Hepatocyte (in vitro differentiated cells): ENCODE measurements at places on chromosomes 5 and 9.

GRCh38 chr9:37935096-37935495 is 31.2 kb upstream of the SLC25A51 start:
- no peak for DNase-seq
- no peaks in the 10 kb centered on the region for H3K36me3 ChIP-seq
- H3K4me3 ChIP-seq, result no peak overlapping the region
- peaks cover 30% of the 10 kb centered on the region for H3K4me1 ChIP-seq

DNA sequence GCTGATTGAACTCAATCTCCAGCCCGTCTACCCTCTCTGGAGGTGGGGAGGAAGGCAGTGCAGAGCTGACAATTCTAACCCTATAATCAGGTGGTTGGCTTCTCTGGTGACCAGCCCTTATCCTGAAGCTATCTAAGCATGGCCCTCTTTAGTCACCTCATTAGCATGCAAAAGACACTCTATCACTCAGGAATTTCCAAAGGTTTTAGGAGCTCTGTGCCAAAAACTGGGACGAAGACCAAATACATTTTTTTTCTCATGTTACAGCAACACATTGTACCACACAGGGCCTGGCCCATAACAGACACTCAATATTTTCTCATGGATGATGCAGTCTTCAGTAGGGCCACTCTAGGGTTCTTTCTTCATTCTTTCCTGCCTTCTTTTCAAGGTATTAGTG is 118.8 kb upstream of the VLDLR start:
- H3K27me3 ChIP-seq, result no peaks in the 10 kb centered on the region
- no peak overlapping the region for H3K27ac ChIP-seq
- DNase-seq, result no peak
- no peaks in the 10 kb centered on the region for H3K4me1 ChIP-seq
- H3K4me3 ChIP-seq, result no peak overlapping the region

GRCh38 chr9:17578577-17578910 is 322 bp upstream of the SH3GL2 start:
- no peaks in the 10 kb centered on the region for H3K36me3 ChIP-seq
- H3K4me1 ChIP-seq, result no peaks in the 10 kb centered on the region
- DNase-seq, result no peak
- H3K27me3 ChIP-seq, result peaks cover 79% of the 10 kb centered on the region
- H3K27ac ChIP-seq, result no peak overlapping the region

GRCh38 chr9:82558855-82559630 is 503.9 kb downstream of the RASEF start:
- DNase-seq, result peak; percentile 42
- H3K27me3 ChIP-seq, result no peaks in the 10 kb centered on the region
- H3K27ac ChIP-seq, result peak overlapping the region; percentile 63
- H3K4me1 ChIP-seq, result peaks cover 28% of the 10 kb centered on the region
- H3K4me3 ChIP-seq, result no peak overlapping the region

DNA sequence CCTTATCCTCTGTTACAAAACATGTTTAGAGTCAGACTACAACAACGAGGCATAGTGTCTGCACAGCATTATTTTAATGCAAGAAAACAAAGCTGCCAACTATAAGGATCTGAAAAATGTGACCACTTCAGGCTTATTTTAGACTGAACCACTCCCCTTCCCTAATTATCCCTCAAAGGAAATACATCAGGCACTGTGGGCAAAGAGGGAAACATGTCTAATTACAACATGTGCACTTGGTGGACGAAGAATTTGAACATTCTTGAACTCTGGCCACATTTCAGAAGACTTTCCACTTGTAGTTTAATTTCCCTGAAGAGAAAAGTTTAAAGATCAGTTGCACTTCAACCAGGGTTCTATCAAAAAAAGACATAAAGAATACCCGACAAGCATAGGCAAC is 3.8 kb downstream of the MTMR12 start:
- DNase-seq, result no peak
- H3K4me3 ChIP-seq, result no peak overlapping the region
- peaks cover 10% of the 10 kb centered on the region for H3K4me1 ChIP-seq
- H3K36me3 ChIP-seq, result no peaks in the 10 kb centered on the region

DNA sequence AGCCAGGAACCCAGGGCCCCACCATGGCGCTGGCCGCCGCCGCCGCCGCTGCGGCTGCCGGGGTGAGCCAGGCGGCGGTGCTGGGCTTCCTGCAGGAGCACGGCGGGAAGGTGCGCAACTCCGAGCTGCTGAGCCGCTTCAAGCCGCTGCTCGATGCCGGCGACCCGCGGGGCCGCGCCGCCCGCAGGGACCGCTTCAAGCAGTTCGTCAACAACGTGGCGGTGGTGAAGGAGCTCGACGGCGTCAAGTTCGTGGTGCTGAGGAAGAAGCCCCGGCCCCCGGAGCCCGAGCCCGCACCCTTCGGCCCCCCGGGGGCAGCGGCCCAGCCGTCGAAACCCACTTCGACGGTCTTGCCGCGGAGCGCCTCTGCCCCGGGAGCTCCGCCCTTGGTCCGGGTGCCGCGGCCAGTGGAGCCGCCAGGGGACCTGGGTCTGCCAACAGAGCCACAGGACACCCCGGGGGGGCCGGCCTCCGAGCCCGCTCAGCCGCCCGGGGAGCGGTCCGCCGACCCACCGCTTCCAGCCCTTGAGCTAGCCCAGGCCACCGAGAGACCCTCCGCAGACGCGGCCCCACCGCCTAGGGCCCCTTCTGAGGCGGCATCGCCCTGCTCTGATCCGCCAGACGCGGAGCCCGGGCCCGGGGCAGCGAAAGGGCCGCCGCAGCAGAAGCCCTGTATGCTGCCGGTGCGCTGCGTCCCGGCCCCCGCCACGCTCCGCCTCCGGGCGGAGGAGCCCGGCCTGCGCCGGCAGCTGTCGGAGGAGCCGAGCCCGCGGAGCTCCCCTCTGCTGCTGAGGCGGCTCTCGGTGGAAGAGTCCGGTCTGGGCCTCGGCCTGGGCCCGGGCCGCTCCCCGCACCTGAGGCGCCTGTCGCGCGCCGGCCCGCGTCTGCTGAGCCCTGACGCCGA is 749 bp downstream of the SOWAHA start:
- peak; percentile 65 for DNase-seq
- H3K4me1 ChIP-seq, result peaks cover 20% of the 10 kb centered on the region
- peaks cover 17% of the 10 kb centered on the region for H3K27me3 ChIP-seq

DNA sequence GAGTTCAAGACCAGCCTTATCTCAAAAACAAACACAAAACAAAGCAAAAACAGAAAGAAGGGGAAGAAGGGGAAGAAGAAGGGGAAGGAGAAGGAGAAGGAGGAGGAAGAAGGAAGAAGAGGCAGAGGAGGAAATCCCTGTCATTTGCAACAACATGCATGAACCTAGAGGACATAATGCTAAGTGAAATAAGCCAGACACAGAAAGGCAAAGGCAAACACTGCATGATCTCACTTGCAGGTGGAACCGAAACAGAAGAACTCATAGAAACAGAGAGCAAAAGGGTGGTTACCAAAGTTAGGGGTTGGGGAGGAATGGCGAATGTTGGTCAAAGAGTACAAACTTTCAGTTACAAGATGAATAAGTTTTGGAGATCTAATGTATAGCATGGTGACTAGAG is 135.4 kb downstream of the UGCG start:
- no peak overlapping the region for H3K4me3 ChIP-seq
- peak overlapping the region; percentile 12 for H3K27ac ChIP-seq
- no peaks in the 10 kb centered on the region for H3K27me3 ChIP-seq
- no peaks in the 10 kb centered on the region for H3K36me3 ChIP-seq
- H3K4me1 ChIP-seq, result peaks cover 12% of the 10 kb centered on the region
- no peak for DNase-seq

GRCh38 chr9:112097712-112098688 is 77.1 kb downstream of the SUSD1 start:
- DNase-seq, result peak; percentile 85
- no peaks in the 10 kb centered on the region for H3K27me3 ChIP-seq
- no peaks in the 10 kb centered on the region for H3K4me1 ChIP-seq

- peak; percentile 18 for DNase-seq
- H3K36me3 ChIP-seq, result no peaks in the 10 kb centered on the region
- peaks cover 18% of the 10 kb centered on the region for H3K4me1 ChIP-seq
- peak overlapping the region; percentile 50 for H3K27ac ChIP-seq
These were observed 211.2 kb downstream of the GOLPH3 start for GRCh38 chr5:31962871-31963307.
